Left forelimb (tissue), 1 donor: ENCODE measurements at places on chromosomes 12 and 14.

DNA sequence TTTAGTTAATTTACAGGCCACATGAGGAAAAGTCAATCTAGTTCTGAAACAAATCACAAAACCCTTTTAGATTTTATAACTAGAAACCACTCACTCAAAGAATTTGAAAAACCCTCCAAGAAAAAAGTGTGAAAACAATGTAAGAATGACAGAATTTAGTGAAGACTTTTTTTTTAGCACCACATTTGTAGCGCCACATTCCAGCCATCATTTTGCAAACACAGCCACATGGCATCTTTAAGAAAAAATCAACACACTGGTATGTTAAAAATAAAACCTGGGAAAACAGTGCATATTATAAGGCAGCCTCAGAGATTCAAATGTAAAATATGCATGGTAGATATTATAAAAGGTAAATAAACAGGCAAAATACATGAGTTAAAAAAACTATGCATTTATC is 22.3 kb upstream of the ALX1 start:
- no peak for DNase-seq

GRCh38 chr12:46267825-46268582 is 839 bp downstream of the SLC38A1 start:
- peak; percentile 69 for DNase-seq

- no peak for DNase-seq
These were observed 60.8 kb downstream of the NDUFA12 start for GRCh38 chr12:94942663-94943062.

GRCh38 chr12:62848418-62848817 is 86.5 kb downstream of the PPM1H start:
- no peak for DNase-seq

DNA sequence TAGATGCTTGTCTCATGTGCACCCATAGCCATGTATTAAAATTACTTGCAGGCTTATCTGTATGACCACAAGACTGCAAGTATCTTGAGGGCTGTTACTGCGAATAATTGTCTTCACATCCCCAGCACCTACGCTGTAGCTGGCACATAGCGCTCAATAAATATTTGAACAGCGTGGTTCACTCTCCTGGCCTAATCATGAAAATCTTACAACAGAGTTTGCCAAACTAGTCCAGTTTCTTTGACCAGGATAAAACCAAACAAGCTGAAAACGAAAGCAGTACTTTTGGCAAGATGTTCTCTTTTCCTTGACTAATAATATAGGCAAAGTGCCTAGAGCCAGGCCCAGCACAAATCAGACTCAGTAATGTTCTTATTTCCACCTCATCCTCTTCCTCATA is 106.7 kb downstream of the RPS29 start:
- no peak for DNase-seq

GRCh38 chr12:108430245-108430644 is 84.8 kb upstream of the FICD start:
- DNase-seq, result no peak

- no peak for DNase-seq
These were observed 35.4 kb upstream of the RNASE3 start for GRCh38 chr14:20855652-20856291.

- no peak for DNase-seq
These were observed 1256.8 kb upstream of the FLRT2 start for GRCh38 chr14:84273181-84273580.

DNA sequence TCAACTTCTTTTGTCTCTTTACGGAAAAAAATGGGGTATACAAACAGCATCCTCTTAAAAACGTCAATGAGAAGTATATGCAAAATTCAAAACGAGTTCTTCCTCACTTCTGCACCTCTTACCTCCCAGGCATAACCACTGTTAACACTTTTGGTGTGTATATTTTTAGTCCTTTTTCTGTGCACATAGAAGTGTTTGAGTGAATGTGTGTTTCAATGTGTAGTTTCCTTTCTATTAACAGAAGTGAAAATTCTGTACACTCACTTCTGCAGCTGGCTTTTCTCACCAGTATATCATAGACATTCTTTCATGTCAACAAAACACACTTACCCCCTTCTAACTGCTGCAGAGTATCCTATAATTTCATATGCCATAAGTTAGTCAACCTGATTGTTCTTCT is 5.4 kb downstream of the UBR7 start:
- no peak for DNase-seq

DNA sequence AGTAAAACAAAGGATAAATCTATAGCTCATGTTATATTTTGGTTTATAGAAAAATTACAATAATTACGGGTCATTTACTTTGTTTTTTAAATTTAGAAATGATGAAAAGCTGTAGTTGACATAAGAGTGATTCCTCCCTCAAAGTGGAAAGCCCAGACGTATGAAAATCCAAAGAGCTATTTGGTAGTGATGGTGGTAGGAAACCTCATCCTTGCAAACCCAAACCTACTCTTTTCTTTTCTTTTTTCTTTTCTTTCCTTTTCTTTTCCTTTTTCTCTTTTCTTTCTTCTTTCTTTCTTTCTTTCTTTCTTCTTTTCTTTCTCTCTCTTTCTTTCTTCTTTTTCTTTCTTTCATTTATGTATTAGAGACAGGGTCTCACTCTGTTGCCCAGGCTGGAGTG is 190.3 kb upstream of the RASSF8 start:
- DNase-seq, result no peak

DNA sequence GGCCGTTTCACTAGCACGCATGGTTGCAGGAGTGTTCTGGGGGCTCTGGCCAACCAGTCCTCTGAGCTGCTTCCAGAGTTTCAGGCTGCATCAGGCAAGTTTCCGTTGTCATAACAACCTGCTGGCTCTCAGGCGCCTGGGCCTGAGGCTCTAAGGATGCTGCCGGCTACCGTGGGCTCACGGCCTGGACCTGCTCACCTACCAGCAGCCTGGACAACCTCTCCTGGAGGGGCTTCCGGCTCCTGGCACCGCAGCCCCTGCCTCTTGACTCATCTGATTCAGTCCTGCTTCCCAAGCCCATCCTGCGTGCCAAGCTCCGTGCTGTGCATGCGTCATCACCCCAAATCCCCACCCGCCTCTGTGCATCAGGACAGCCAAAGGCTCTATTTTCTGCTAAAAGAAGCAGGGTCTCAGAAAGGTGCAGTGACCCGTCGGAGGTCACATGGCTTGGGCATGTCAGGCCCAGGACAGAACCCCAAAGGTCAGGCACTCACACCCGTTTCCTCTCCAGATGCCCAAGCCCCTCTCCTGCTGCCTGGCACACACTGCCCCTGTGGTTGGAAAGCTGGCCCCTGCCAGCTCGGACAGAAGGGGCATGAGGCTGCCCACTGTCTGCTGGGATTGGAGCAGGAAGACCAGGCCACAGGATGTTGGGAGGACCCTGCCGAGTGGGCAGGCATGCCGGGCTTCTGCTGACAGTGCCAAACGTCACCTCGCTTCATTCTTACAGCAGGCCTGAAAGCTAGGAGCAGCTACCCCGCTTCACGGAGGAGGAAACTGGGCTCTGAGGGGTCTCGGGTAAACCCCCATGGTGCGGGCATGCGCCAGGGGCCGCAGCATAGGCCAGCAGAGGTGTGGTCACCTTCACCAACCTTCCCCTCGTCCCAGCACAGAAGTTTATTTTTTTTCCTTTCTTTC is 5.7 kb downstream of the BEGAIN start:
- peak; percentile 46 for DNase-seq

GRCh38 chr14:97390096-97390724 is 593.0 kb downstream of the VRK1 start:
- DNase-seq, result peak; percentile 71

GRCh38 chr12:47818007-47818376 is 1.7 kb downstream of the HDAC7 start:
- DNase-seq, result no peak

- no peak for DNase-seq
These were observed 10.6 kb downstream of the CCDC88C start for GRCh38 chr14:91406982-91407381.
